ENCODE measurements at places on chromosomes 6 and 20. TPM values are rescaled to one million over a fixed set of nuclear protein-coding genes. Genes with fewer than 3 reads are reported as not detected.

DNA sequence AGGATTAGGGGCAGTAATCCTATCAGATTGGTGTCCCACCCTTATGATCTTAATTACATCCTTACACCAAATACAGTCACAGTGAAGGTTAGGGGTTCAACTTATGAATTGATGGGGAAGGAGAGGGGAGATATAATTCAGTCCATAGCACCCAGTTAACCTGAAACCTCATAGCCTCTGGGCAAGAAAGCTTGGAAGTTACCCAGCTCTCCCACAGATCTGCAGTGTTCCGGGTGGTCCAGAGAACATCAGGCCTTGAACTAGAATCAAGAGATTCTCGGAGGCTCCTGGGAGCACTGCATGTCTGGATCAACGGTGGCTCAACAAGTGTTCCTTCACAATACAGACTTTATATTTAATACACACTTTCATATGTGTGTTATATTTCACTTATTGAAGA lies 392.6 kb upstream of the MARCKS start:
- no peaks in the 10 kb centered on the region for H3K4me1 ChIP-seq
- H3K36me3 ChIP-seq: no peaks in the 10 kb centered on the region
- no peak for DNase-seq
- H3K27me3 ChIP-seq: no peaks in the 10 kb centered on the region
- H3K27ac ChIP-seq: no peak overlapping the region
- no peak overlapping the region for H3K4me3 ChIP-seq

DNA sequence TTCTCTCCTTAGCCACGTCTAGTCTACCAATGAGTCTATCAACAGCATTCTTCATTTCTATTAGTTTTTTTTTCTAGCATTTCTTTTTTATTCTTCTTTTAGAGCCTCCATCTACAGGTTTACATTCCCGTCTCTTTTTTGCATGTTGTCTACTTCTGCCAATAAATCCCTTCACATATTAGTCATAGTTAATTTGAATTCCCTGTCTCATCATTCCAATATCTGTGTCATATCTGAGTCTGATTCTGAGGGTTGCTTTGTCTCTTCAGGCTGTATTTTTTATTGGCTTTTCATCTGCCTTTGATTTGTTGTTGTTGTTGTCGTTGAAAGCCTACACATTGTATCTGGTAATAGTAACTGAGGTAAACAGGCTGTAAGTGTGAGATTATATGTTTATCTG lies 104.6 kb downstream of the HMGCLL1 start:
- H3K36me3 ChIP-seq: no peaks in the 10 kb centered on the region
- H3K4me1 ChIP-seq: no peaks in the 10 kb centered on the region
- H3K27me3 ChIP-seq: no peaks in the 10 kb centered on the region
- DNase-seq: no peak

DNA sequence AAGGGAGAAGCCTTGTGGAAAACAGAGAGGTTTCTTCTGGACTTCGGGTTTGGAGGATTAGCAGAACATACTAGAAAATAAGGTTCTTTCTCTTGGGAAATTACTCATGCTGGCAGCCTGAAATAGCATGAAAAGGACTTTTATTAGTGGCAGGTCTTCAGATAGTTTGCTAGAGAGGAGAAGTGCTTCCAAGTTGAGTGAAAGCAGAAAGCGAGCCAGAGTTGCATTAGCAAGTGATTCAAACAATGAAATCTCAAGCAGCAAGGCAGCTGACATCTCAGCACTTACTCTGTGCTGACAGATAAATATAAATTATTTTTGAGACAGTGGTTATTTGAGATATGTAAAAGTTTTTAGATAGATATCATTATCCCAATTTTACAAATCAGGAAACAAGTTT lies 91.9 kb downstream of the PLCB4 start:
- DNase-seq: no peak
- H3K27ac ChIP-seq: no peak overlapping the region
- H3K36me3 ChIP-seq: no peaks in the 10 kb centered on the region
- H3K4me1 ChIP-seq: no peaks in the 10 kb centered on the region
- no peak overlapping the region for H3K4me3 ChIP-seq
- no peaks in the 10 kb centered on the region for H3K27me3 ChIP-seq

DNA sequence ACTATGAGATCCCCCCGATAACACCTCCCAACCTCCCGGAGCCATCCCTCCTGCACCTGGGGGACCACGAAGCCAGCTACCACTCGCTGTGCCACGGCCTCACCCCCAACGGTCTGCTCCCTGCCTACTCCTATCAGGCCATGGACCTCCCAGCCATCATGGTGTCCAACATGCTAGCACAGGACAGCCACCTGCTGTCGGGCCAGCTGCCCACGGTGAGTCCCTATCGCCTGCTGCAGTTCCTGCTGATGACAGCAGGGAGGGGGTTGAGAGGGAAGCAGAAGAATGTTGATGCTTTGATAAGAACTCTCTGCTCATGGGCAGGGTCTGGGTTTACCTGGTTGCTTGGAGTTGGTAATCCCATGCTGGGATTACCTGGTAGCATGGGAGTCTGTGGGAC lies 91.9 kb downstream of the TOX2 start:
- peaks cover 98% of the 10 kb centered on the region for H3K4me1 ChIP-seq
- no peaks in the 10 kb centered on the region for H3K27me3 ChIP-seq
- H3K36me3 ChIP-seq: peaks cover 33% of the 10 kb centered on the region
- no peak for DNase-seq

- no peak for DNase-seq
- H3K36me3 ChIP-seq: no peaks in the 10 kb centered on the region
- no peak overlapping the region for H3K27ac ChIP-seq
- peaks cover 4% of the 10 kb centered on the region for H3K4me1 ChIP-seq
Observed at GRCh38 chr6:139452148-139452876, 77.9 kb upstream of the CITED2 start.

DNA sequence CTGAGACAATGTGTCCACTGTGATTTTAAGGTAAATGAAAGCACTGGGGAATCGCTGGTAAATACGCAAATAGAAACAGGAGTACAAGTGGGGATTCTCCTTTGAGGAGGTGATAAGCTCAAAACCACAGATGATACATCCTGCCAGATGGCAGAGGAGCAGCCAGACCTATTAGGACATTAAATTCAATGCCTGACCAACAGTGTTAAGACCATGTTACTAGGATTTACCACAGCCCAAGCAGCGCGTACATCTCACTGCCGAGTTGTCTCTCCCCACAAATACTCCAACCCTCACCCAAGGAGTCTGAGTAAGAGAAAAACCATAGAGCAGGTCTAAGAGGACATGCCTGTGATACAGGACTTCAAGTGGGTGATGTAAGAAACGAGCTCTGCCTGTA lies 68.9 kb upstream of the TULP1 start:
- peaks cover 13% of the 10 kb centered on the region for H3K4me1 ChIP-seq
- peaks cover under 1% of the 10 kb centered on the region for H3K36me3 ChIP-seq
- H3K27ac ChIP-seq: no peak overlapping the region
- H3K4me3 ChIP-seq: no peak overlapping the region

The CYP24A1 gene
- not detected for total RNA-seq

The PLA2G7 gene
- not detected for total RNA-seq

The USP49 gene
- 6.5 TPM for total RNA-seq

DNA sequence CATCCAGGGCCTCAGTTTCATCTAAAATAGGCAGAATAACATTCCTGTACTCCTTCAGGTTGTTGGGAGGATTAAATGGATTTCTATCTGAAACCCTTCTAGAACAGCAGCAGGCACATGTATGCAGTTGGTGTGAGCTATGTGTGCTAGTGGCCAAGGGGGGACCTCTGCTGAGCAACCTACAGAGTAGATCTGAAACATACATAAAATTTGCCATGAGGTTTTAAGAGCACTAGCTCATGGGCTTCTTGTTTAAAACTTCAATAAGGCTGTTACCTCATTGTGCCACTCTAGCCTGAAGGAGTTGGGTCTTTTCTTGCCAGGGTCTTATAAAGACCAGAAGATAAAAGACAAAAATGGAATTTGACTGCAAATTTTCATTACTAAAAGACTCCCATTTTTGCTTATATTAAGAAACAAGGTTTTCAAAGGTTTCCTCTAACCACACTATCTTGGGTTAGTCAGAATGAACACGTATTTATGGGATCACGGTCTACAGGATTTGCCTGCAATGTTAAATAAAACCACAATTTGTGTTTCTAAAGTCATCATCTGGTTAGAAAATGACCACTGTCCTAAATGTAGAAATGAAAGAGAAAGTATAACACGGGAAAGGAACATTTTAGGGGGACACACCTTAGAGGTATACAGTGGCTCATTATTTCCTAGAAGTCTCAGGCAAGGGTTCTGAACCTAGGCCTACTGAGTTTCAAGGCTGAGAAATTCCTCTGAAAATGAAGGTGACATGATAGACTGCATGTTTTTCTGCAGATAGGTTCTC lies 144.9 kb upstream of the OLIG3 start:
- DNase-seq: no peak
- H3K4me3 ChIP-seq: no peak overlapping the region
- H3K27me3 ChIP-seq: no peaks in the 10 kb centered on the region
- H3K36me3 ChIP-seq: no peaks in the 10 kb centered on the region
